ENCODE measurements at places on chromosomes 6 and 20.
A peak's percentile ranks its signal among the peaks of the same experiment; 100 is the strongest.

DNA sequence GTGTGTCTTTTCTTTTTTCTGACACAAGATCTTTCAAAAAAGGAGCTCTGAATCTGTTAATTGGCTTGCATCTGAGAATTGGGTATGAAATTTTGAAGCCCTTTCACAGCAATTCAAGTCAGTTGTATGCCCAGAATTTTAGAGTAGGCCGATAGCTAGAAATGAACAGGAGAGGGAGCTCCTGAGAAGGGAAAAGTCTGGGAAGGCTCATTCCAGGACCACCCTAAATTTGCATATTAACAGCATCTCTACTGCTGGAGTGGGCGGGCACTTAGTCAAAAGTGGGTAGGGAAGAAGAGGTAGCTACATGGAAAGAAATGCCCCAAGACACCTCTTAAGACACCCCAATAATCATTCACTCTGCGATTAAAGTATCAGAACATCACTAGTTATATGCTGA lies 928.3 kb downstream of the TBC1D32 start:
- no peak for DNase-seq

GRCh38 chr20:45892049-45892825 lies 1.1 kb downstream of the CTSA start:
- DNase-seq = no peak

DNA sequence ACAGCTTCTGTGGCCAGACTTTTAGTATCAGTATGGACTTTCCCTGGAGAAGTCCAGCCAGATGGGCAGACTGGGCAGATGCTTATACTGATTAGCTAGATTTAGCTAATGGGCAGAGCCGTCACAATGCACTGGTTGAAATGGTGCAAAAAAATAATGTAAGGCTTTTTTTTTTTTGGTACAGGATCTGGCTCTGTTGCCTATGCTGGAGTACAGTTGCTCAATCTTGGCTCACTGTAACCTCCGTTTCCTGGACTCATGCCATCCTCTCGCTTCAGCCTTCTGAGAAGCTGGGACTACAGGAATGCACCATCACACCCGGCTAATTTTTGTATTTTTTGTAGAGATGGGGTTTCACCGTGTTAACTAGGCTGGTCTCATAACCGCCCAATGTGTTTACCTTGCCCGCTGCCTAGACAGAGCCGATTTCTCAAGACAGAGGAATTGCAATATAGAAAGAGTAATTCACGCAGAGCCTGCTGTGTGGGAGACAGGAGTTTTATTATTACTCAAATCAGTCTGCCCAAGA lies 16.4 kb upstream of the KIFC1 start:
- DNase-seq = no peak

DNA sequence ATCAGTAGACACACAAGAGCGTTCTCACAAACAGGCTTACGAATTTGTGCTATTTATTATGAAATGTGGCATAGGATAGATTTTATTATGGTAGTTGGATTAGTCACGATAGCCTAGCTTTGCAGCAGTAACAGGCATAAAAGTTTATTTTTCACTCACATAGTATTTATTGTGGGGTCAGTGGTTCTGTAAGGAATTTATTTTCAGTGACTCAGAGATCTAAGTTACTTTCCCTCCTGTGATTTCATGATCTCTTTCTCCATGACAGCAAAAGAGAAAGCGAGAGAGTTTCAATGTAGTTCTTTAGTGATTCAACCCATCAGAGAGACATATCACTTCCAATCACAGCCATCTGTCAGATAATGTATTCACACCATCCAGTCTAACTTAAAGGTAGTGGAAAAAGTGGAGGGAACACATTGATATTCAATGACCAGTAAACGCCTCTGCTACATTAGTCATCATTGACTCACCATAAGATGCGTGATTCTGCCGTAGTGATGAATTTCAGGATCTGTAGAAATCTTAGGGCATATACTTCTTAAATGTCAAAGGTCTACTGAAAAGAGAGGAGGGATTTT lies 605.5 kb downstream of the HDGFL1 start:
- no peak for DNase-seq

DNA sequence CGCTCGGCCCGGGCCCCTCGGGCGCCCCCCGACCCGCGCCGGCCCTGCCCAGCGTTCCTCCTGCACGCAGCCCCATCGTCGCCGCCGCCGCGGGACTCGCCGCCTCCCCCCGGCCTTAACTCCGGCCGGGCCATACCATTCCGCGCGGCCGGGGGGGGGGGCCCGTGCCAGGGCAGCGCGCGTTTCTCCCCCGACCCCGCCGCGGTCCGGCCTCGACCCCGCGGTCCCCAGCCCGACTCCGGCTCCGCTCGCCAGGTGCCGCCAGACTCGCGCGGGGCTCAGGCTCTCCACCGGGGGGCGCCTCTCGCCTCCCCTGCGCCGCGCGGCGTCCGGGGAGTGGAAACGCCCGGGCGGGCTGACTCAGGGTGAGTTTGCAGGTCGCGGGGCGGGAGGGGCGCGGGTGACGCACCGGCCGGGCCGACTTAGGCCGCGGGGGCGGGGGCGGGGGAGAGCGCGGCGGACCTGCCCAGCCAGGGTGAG lies at the start of gene SRXN1:
SRXN1 (minus strand) TSS at position 91 of the 480 bp plus-strand sequence; CDS start at position 76, 15 bp downstream.
- peak; percentile 97 for DNase-seq

GRCh38 chr6:56616967-56617366 lies 25.7 kb downstream of the DST start:
- DNase-seq = no peak

DNA sequence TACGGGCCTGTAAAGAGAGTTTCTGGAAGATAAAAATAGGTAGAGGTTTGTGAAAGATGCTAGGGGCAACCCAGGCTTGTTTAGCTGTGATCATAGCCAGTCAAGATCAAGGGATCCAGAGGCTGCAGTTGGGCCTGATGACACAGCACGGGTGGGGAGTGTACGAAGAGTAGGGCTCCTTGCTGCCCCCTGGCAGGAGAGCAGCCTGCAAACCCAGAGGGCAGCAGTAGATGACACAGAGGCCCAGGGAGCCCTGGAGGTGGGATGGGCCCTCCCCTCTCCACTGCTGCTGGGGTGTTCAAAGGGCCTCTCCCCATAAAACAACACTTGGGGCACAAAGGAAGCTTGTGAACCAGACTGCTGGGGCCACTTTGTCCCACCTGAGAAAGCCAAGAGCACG lies 47.2 kb downstream of the VEGFA start:
- no peak for DNase-seq

DNA sequence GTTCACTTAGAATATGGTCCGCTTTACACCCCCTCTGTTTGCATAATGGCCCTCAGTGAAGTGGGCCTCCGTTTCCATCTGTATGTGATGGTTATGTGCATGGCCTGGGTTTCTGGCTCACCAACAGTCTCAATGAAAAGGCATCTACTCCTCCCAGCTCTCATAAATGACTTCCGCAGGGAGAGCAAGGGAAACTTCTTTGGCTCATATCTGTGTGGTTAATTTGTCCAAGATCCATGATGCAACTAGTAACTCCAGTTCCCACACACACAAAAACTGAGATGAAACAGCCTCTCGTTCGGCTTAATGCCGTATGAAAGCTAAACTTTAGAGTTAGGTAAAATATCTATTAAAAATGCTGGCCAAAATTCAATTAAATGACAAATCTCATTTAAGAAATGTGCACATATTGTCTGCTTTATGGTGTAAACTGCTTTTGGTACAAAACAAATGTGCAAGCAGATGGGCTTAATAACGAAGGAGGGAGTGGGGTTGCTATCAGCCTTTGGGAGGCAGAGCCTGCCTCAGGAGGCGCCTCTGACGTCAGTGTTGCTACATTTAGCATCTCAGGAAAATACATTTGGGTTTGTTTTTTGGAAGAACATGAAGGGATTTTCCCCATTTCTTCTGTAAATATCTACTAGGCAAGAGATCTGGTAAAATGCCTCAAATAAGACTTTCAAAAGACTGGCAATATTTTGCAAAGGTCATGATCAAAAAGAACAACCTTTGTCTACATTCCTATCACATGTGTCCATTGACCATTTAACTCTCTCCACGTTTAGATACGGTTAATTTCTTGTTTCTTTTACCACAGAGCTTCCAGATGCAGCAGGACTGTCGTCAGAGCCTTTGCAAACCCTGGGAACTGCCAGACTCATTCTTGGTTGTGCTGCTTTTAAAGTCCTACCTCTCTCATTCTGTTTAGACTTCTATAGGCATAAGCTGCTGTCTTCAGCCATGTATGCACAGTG lies 96.8 kb downstream of the ARMC2 start:
- no peak for DNase-seq

DNA sequence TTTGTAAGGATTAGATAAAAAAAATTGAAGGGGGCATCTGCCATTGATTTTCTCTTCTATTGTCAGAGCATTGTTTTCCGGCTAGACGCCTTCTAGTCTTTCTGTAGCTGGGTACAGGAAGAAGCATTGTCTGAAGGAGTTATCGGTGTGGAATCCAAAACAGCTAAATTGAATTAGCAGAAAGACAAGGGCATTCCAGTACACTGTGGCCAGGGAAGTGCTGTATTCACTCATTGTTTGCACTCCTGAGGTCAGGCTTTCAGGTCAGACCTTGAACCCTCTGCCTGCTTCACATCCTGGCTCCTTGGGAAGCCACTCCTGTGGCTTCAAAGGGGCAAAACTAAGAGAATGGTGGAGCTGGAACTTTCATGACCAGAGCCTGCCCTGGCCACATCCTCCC lies 81.1 kb upstream of the SNAP25 start:
- DNase-seq = no peak

GRCh38 chr6:169115632-169116031 lies 138.0 kb downstream of the THBS2 start:
- no peak for DNase-seq

GRCh38 chr6:49252901-49253300 lies 210.2 kb downstream of the MMUT start:
- DNase-seq = no peak

DNA sequence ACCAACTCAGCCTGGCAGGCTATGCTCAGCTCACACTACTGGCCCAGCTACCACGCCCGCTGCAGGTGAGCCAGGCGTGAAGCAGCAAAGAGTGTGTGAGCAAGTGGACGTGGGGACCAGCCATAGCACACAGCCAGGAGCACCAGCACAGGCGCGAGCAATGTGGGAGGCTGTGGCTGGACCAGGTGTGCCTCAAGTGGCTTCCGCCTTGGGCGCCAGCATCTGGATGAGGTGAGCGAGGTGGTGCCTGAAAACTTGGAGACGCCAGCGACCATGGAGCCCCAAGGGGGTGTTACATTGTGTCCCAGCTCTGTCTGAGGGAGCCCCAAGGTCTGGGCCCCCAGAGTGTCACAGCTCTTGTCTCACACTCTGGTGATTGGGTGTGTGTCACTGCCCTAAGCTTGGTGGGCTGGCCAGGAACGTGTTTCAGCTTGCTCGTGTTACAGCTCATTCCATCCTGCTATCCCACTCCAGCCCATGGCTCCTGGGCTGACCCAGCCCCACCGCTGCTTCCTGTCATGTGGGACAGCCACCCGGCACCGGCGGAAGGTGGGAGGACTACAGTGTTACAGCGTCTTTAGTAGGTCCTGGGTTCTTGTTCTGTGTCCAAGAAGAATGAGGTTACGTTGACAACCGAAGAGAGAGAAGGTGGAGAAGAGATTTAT lies 508.0 kb upstream of the MMS22L start:
- peak; percentile 56 for DNase-seq

DNA sequence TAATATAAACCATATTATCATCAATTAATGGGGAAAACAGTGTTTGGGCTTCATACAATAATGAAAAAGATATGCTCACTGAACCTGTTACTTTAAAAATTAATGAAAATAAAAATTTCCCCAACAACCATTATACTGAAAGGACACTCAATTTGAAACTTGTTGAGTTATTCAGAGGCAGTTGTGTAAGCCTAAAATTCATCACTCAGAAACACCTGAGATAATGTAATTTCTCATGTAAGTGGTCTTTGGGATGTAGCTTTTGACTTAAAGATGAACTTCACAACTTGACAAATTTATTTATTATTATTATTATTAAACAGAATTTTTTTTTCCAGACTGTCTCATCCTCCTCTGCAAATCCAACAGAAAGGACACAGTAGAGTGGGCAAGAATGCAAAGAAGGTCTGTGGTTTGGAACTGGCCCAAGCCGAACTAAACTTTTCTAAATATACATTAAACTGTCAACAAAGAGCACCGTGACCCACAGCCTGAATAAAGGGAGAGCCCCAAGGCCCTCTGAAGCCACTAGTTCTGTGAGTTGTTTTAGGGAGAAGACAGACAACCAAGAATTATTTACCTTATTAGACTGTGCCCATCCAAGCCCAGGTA lies 32.2 kb upstream of the HEY2 start:
- no peak for DNase-seq

- DNase-seq = no peak
Measured at GRCh38 chr6:143679041-143679440, 1.3 kb downstream of the PHACTR2 start.

- DNase-seq = no peak
Measured at GRCh38 chr6:142406131-142406530, 104.3 kb downstream of the ADGRG6 start.

DNA sequence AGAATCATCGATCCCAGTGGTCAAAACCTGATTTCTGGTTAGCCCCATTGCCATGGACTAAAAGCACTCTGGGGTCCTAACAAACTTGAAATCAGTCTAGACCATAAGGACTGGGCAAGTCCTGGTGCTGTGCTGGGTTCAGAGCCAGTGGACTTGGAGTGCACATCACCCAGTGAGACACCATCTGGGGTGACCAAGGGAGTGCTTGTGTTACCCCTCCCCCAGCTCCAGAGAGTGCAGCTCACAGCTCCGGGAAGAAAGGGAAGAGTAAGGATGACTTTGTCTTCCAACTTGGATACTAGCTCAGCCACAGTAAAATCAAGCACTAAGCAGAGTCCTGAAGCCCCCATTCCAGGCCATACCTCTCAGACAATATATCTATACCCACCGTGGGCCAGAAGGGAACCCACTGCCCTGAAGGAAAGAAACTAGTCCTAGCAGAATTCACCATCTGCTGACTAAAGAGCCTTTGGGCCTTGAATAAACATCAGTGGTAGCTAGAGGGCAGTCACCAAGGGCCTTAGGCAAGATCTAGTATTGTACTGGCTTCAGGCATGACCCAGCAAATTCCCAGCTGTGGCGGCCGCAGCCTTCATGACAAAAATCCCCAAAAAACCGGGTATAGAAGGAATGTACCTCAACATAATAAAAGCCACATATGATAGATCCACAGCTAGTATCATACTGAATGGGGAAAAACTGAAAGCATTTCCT lies 153.5 kb upstream of the OGFRL1 start:
- DNase-seq = no peak

GRCh38 chr20:4894409-4894808 lies 106.9 kb downstream of the SLC23A2 start:
- no peak for DNase-seq

- no peak for DNase-seq
Measured at GRCh38 chr6:114605656-114606055, 262.8 kb upstream of the HS3ST5 start.

DNA sequence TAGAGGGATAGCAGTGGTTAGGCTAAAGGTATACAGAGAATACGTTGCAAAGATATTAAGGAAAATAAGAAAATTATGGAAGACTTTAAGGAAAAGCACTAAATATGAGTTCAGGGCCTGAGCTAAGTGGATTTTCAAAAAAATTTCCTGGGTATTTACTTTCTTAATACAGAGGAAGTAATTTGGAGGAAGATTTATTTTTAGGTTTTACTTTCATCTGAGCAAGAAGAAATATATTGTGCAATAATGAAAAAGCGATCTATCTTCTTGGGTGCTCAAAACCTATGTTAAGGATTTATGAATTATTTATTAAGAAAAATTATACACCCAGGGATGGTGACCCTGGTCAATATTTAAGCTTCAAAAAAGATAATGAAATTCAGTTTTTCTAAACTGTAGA lies 224.7 kb downstream of the PLCB1 start:
- no peak for DNase-seq

- DNase-seq = no peak
Measured at GRCh38 chr6:81451787-81452186, 300.7 kb downstream of the TENT5A start.
